ENCODE measurements at places on chromosomes 7 and 10.

GRCh38 chr7:5679813-5680473 lies 101.5 kb downstream of the RNF216 start:
- no peak for DNase-seq

- DNase-seq: no peak
These were observed 495.9 kb upstream of the POT1 start for GRCh38 chr7:125425506-125425905.

- DNase-seq: no peak
These were observed 124.0 kb downstream of the MAGI2 start for GRCh38 chr7:79329464-79329863.

DNA sequence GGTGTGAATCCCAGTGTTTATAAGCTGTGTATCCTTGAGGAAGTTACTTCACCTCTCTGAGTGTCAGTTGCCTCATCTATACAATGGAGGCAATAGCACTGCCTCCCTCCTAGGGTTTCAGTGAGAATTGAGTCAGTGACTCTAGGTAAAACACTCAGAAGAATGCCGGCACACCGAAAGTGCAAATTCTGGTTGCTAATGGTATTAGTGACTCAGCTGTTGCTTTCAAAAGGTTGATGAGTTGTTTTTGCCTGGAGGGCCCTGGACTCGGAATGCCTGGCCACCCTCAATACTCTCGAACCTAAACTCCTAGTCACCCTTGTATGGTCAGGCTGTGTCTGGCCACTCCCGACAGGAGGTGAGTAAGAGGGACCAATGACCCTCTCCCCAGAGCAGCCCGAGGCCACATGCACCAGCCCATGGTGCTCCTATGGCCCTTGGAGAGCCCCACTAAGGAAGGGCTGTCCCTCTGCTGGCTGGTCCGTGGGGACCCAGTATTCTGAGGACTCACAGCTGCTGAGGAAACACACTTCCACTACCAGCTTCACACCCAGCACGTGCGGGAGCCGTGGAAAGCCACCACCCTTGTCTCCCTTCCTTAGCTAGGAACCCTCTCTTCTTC lies 60.2 kb downstream of the CALML3 start:
- no peak for DNase-seq

DNA sequence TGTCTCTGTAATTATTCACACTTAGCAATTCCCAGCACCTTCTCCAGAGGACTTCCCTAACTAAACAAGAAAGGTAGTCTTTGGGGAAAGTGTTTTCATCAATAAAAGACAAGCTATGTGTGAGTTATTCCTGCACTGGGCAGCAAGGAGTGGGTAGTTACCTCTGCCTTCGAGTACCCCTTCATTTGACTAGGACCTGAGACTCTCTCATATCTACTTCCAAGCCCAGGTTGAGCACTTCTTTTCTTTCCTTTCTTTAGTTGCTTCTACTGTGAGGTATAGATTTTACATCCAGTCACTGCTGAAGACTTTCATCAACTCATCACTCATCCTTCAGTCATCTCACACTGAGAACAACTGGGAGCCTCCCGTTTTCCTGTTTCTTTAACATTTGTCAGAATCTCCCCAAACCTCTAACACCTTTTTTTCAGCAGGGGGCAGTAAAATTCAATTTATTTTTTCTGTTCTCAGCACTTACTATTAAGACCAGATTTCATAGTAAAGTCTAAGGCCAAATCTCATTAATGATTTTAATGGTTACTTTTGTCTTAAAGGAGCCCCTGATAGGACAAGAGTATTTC lies 80.1 kb upstream of the PRSS1 start:
- DNase-seq: no peak

GRCh38 chr10:54363390-54363789 lies 437.6 kb downstream of the PCDH15 start:
- DNase-seq: no peak

DNA sequence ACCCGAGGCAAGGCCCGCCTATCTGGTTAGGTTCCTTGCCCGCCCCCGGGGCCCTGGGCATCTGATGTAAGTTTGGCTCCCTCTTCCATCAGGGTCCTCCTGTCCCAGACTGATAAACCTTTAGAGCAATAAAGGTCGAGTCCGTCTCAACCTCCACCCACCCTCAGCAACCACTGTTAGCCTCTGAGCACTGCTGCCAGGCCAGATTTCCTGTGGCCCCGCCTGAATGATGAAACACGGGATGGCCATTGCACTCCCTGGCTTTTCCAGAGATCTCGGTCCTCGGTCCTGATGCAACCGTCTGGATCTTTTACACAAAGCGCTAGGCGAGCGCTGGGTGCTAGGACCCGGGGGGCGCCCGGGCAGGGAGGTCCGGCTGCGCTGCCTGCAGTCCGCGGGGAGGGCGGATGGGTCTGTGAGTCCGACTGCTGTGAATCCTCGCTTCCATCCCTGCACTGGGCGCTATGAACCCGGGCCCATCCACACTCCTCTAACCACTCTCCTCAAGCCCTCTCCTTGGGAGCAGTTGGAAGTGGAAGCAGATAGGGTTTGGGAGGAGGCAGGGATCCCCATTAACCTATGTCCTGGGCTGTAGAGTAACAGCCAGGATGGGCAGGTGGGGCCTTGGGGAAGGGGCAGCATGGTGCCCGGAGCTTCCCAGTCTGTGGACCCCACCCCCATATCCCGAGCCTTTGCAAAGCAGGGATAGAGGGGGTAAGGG lies 875 bp upstream of the DDIT4 start:
- no peak for DNase-seq

- no peak for DNase-seq
These were observed 5.3 kb downstream of the GLRX3 start for GRCh38 chr10:130141460-130141859.

- DNase-seq: no peak
These were observed 11.4 kb downstream of the CLDN3 start for GRCh38 chr7:73758581-73759138.

- DNase-seq: no peak
These were observed 38.3 kb upstream of the VCL start for GRCh38 chr10:73959484-73960243.

DNA sequence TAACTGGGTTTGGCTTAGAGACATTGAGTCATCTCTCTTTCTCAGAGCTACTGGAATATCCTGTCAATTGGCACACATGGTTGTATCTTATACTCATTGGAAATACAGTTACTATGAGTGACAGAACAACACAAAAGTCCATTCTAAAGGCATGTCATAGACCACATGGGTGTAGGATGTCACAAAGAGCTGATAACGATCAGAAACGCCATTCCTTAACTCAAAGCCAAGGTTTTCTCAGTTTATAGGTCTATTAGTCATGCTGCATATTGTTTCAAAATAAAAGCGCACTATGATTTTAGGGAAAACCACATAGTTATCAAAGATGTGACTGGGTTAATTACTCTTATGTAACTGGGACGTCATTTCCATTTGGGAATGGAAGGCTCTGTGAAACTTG lies 147.2 kb upstream of the FAM171A1 start:
- no peak for DNase-seq
